ENCODE measurements at places on chromosomes 12 and 14.
A peak's percentile ranks its signal among the peaks of the same experiment; 100 is the strongest.

GRCh38 chr12:80282761-80283160 lies 161.3 kb upstream of the PTPRQ start:
- no peak for DNase-seq

DNA sequence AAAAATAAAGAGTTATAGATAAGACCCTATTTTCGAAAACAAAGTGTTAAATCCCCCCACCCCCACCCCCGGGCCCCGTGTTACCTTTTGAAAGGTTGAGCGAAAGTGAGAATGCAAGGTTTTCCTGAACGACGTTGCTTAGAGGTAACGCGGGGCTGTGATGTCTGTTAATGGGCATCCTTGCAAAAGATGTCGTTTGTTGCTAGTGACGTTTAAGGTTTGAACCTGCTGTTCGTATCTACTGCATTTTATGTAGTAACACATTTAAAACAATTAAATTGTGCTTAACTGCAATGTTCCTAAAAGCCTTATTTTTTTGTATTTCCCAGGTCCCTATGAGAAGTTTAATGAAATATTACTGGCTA lies 1.2 kb downstream of the CPSF6 start:
- no peak for DNase-seq

GRCh38 chr14:59343585-59343984 lies 121.6 kb downstream of the GPR135 start:
- no peak for DNase-seq

GRCh38 chr14:73762375-73762822 lies 48.2 kb upstream of the PNMA1 start:
- no peak for DNase-seq

DNA sequence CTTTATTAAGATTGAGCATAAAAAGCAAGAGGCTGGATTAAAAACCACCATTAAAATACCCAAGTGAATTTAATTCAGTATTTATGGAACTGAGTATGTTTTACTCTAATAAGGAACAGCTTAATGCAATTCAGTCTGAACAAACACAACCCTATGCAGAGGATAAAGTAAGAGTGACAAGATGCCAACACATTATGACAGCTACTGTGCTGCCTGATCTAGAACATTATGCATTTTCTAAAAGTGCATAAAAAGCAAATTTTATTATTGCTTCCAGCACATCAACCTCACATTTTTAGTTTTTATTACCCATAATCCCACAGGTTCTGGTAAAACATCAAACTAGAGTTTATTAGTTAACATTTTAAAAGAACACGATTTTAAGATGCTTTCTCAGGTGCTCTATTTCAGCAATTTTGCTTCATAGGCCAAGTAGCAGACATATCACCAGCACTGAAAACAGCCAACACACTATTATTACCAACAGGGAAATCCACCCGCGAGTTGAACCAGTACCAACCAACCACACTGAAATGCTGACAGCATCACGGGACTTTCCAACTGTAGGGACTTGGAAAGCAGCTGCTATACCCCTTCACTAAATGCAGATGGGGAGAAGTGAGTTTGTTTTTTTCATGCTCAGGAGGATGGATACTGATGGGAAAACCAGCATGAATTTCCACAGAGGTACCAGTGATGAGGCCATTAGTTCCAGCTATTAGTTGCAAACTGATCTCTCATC lies 372.1 kb downstream of the KCNH5 start:
- no peak for DNase-seq

DNA sequence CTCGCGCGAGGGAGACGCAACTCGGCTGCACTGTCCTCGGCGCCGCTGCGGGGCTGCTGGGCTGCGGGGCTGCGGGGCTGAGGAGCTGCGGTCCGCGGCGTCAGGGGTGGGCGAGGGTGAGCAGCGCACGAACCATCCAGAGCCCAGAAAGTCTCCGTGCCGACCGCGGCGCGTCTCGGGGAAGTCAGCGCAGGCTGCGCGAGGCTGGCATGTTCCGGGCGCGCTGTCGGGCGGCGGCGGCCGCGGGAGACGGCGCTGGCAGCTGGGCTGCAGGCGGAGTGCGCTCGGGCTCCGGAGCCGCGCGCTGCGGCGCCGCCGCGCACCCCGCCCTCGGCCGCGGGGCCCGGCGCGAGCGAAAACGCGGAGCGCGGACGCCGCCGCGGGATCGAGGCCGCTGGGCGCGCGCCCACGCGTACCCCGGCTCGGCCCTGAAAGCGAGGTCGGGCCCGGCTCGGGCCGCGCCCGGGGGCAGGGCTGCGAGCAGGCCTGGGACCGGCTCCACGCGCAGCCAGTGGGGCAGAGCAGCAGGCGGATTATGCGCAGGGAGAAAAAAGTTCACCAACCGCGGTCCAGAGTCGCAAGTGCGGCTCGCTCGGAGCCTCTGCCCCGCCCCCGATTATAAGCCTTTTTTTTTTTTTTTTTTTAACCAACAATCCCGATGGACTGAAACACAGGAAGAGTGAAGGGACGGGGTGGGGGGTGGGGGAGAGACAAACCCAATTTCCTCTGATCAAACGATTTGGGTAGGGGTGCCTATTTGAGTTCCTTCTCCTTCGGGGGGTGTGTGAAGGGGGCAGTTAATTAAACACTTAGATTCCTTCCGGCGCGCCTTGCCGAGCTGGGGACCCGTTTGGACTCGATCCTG lies at the start of gene PRICKLE1:
TSS of gene PRICKLE1 (minus strand) at position 282 of the 865 bp plus-strand sequence. CDS start 117,230 bp downstream, outside the sequence.
- DNase-seq: peak; percentile 44

DNA sequence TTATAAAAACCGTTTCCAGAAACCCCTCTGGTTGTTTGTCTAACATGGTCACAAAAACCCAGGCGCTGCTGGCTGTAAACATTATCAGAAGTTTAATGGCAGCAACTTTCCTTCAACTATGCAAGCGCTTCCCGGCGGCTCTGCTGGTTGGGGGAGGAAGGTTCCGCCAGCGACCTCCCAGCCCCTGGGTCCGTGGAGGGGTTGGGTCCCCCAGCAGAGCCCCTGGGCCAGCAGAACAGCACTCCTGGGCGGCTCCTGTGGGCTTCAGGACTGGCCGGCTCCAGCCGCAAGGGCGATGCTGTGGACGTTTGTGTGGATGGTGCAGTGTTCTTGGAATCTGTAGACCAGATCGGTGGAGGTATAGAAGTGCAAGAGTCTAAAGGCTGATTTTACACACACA lies 26.0 kb downstream of the LRCOL1 start:
- DNase-seq: no peak

DNA sequence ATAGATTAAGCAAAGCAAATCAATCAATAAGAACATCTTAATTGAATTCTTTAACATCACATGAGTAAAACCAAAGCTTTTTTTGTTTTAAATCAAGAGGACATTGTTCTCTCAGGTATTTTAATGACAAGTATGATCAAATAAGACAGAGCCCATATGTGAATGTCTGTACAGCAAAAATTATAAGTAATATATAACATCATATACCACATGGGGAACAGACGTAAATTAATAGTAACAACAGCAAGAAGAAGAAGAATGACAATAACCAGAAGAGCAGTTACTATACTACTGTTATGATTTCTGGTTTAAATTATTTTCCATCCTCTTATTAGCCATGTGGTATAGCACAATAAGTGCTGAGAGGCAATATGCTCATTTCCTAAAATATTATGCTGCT lies 335.5 kb downstream of the ADAMTS20 start:
- no peak for DNase-seq
